ENCODE measurements at places on chromosomes 6 and 20.

DNA sequence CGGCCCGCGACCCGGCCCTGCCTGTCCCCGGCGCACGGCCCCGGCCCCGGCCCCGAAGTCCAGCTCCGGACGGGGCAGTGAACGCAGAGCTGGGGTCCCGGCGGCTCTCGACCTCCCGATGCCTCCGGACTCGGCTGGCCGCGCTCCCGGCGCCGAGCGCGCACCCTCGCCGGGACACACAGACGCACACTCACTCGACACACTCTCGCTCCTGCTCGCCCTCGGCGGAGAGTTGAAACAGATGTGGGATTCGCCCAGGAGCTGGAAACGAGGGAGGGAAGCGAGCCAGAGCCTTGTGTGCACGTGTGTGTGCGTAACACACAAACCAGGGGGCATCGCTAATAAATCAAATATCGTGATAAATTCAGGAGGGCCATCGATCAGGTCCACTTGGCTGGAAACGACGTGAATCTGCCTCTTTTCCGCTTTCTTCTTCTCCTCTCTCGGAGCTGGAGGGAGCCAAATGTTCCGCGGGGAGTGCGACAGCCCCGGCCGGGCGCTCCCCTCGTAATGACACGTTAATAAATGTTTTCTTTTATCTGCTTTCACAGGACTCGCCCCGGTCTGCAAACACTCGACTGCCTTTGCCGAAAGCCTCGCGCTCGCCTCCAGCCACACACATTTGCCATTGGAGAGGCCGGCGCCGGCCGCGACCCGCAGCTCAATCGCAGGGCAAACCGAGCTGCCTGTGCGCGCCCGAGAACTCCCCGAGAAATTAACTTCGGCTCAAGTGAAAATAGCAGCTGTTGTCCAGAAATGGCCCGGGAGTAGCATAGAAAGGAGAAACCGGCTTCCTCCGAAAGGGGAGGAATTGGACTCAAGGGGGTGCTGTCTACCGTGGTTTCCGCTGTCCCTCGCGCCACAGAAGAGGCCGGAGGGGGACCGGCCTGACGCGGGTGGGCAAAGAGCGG, 828 bp upstream of the SULF2 start:
- DNase-seq = no peak

GRCh38 chr6:89763550-89763949, 56.0 kb downstream of the MDN1 start:
- no peak for DNase-seq

- no peak for DNase-seq
These were observed 56.8 kb downstream of the TMEM242 start for GRCh38 chr6:157266274-157267101.

GRCh38 chr6:97097068-97098047, 172.8 kb downstream of the KLHL32 start:
- DNase-seq = peak; percentile 88

DNA sequence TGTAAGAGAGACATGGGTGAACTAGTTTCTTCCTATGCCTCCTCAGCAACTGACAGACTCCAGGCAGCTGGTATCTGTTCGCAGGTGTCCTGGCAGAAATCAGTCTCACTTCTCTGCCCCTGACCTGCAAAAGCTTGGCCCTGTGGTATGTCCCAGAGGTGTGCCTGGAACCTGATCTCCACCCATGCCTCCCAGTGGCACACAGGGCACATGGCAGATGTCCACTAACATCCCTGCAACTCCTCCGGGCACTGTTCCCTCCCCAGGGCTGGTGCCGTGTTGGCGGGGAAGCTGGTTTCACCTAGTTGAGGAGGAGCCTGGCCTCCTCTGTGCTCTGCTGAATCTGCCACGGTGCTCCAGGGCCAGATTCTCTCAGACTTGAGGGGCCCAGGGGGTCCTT, 123.3 kb upstream of the GGTLC1 start:
- DNase-seq = no peak

- DNase-seq = no peak
These were observed 55.9 kb upstream of the TRAF3IP2 start for GRCh38 chr6:111661541-111662061.

- DNase-seq = no peak
These were observed 28.5 kb downstream of the SF3B5 start for GRCh38 chr6:144066741-144067484.

DNA sequence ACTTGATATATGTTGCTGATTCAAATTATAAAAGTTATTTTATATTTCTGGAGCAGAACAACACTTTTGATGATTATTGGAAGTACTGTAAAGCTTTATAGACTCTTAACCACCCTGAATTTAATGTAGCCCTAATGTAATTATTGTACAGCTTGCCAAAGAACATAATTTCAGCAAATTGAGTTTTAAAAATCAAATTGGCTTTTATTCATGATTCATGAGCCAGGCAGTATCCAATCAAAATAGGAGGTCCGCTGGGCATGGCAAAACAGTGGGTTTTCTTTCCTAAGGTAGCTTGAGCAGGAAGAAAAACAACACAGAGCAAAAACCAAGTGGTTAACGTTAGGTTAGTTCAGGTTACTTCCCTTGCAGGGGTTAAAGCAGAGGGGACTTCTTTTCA, 64.8 kb upstream of the MAP7 start:
- no peak for DNase-seq

- no peak for DNase-seq
These were observed 156.2 kb downstream of the KIF16B start for GRCh38 chr20:16417001-16417400.

Data from NCI-H1436 treated with DMSO at 0.1 percent for 48 hours (cell line).